ENCODE measurements at places on chromosomes 13 and 19.

- DNase-seq: no peak
Observed at GRCh38 chr13:46647512-46648065, 94.6 kb downstream of the LRCH1 start.

- DNase-seq: no peak
Observed at GRCh38 chr19:31255174-31255799, 93.9 kb downstream of the TSHZ3 start.

DNA sequence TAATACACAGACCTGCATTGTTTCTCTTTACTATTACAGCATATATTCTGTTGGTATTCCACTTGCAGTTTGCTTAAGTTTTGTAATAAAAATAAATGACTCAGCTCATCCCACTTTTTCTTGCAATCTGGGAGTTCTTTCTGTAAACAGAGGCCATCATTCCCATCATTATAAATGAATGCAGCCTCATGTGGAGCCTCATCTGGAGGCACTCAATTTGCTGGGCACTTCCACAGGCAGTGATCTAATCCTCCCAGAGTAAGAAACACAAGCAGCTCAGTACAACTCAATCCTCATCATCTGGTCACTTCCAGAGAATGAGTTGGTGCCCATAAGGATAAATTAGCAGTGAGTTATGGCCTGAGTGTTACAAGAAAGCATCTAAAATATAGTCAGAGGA lies 2801.9 kb downstream of the PCDH9 start:
- DNase-seq: no peak

- DNase-seq: no peak
Observed at GRCh38 chr19:6035026-6035425, 57.1 kb upstream of the RANBP3 start.

- DNase-seq: no peak
Observed at GRCh38 chr19:10521461-10522171, 4.4 kb upstream of the S1PR5 start.

DNA sequence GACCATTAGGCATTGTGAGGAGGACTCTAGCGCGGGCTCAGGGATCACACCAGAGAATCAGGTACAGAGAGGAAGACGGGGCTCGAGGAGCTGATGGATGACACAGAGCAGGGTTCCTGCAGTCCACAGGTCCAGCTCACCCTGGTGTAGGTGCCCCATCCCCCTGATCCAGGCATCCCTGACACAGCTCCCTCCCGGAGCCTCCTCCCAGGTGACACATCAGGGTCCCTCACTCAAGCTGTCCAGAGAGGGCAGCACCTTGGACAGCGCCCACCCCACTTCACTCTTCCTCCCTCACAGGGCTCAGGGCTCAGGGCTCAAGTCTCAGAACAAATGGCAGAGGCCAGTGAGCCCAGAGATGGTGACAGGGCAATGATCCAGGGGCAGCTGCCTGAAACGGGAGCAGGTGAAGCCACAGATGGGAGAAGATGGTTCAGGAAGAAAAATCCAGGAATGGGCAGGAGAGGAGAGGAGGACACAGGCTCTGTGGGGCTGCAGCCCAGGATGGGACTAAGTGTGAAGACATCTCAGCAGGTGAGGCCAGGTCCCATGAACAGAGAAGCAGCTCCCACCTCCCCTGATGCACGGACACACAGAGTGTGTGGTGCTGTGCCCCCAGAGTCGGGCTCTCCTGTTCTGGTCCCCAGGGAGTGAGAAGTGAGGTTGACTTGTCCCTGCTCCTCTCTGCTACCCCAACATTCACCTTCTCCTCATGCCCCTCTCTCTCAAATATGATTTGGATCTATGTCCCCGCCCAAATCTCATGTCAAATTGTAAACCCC lies 2.8 kb upstream of the CEACAM5 start:
- DNase-seq: no peak

DNA sequence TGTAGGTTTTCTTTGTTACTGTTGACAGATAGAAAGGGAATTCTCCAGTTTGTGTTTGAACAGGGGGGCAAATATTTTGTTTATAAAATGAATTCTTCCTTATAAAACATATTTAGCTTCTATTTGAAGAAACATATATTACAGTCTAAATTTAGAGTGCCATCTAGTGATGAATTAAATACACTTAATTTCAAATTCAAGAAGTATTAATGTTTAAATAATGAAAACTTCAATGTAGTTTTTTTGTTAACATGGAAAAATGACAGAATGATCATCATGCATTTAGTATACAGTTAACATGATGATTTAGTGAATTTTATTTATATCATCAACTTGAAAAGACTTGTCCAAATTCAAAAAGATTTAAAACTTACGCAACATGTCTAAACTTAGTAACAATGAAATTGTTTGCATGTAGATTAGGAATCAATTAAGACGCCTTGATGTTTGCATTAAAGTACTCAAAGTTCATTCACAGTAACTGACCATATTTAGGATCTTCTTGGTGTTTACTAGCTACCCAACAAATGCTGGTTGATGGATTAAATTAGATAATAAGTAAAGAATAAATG lies 765.9 kb upstream of the SLITRK1 start:
- DNase-seq: no peak

- no peak for DNase-seq
Observed at GRCh38 chr13:102628559-102628958, 31.8 kb downstream of the TPP2 start.

DNA sequence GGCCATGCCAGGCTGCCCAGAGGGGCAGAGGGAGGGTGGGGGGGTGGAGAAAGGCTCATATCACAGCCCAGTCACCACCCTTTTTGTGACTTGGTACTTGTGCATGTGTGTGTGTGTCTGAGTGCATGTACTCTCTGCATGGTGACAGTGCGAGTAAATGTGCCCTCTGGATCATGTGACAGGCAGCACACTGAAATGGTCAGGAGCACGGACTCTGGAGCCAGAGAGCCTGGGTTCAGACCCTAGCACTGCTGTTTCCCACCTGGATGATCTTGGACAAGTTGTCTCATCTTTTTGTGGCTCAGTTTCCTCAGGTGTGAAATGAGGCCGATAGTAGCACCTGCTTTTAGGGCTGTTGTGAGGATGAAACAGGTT lies 2.0 kb downstream of the CIC start:
- no peak for DNase-seq

DNA sequence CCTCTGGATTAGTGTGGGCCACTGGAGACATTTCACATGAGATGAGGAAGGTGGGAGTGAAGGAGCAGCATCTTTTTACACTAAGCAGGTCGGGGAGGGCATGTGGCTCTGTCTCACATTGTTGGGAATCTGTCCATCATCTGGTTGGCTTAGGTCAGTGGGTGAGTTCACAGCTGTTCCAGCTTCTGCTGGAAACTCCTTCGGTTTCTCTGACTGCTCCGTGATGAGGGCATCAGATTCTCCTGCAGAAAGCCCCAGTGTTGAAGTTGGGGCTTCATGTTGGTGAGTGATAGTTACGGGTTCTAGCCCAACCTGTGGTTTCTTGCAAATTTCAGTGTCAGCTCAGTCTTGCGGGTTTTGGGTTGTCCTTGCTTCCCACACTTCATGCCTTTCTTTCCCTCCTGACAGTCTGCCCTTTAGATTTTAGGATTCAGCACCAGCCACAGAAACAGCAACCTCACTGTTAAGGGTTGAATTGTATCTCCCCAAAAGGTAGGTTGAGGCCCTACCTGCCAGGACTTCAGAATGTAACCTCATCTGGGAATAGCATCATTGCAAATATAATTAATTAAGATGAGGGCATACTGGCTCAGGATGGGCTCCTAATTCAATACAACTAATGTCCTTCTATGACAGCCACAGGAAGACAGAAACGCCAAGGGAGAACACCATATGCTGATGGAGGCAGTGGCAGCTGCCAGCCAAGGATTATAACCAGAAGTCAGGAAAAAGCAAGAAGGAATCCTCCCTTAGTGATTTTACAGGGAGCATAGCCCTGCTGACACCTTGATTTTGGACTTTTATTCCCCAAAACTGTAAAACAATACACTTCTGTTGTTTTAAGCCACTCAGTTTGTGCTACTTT lies 7.6 kb upstream of the ALOX5AP start:
- DNase-seq: no peak

DNA sequence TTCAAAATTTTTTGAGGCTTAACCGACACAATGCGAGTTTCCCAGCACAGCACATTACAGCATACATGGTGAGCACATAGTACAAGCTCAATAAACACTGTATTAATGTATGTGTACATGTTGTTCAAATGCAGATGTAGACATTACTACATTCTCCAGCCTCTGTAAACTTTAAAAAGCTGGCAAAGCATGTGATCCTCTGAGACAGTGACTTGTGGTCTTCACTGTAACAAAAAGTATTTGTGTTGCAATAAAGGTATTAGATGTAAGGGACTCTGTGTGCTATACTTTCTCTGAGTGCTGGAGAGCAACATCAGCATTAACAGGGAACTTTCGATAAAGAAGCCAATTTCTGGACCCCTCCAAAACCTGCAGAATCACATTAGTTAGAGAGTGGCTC lies 46.4 kb upstream of the ZNF254 start:
- DNase-seq: no peak

DNA sequence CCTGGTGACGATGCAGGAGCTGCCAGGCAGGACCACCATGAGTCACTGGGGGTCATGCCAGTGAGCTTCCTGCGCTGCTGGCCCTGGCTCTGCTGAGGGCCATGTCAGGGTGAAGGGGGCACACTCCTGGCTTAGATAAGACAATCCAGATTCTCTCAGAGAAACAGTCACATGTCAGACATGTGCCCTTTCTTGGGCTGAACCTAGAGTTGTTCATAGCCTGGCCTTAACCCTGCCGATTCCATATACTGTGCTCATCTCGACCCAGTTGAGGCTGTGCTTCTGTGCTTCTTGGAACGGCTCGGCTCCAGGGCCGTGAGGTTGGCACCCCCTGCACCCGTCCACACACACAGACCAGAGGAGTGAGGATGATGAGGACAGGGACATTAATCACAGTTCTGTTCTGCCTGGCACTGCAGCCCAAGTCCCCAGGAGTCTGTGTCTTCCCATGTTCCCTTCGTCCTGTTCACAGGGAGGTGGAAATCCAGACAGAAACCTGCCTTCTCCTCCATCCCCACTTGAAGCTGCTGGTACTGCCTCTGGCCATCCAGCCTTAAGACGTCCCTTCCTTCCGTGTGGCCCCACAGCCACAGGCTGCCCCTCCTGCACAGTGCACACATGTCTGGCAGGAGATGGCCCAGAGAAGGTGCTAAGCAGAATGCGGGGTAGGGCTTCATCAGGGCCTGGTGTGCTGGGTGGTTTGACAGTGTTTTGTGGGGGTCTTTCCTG lies 50.0 kb downstream of the LYL1 start:
- DNase-seq: no peak

- no peak for DNase-seq
Observed at GRCh38 chr13:30134578-30134977, 172.8 kb downstream of the KATNAL1 start.

DNA sequence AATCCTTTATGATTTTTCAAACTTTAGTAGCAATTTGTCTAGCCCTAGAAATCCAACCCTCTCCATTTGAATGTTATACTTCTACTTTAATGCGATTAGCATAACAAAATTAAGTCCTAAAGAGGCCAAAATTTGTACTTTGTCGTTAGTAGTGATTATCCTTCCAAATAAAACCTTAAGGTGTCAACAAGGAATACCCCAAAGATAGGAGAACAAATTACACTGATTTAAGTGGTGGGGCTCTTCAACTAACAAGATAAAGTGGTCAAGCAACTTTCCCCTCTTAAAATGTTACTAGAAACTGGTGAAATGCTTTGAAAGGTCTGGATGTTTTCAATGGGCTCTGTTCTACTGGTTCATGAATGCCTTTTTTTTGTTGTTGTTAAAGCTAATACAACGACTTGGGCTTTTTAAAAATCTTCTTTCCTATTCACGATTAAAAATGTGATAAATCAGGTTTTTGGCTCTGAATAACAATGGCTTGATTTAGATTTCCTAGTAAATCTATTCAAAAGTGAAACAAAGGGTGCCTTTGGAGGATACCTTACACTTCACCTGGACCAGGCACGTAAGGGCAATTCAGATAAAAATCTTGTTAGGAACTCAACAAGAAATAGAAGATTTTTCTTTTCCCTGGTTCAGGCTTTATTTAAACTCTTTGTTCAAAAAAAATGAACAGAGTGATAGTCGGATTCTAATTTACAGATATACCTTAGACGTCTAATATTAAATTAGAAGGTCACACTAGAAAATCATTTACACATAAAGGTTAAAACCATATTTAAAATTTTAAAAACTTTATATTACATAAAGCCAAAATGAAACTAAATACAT lies 3.1 kb downstream of the SOX21 start:
- DNase-seq: no peak

GRCh38 chr13:33318744-33319143 lies 33.2 kb upstream of the STARD13 start:
- DNase-seq: no peak

DNA sequence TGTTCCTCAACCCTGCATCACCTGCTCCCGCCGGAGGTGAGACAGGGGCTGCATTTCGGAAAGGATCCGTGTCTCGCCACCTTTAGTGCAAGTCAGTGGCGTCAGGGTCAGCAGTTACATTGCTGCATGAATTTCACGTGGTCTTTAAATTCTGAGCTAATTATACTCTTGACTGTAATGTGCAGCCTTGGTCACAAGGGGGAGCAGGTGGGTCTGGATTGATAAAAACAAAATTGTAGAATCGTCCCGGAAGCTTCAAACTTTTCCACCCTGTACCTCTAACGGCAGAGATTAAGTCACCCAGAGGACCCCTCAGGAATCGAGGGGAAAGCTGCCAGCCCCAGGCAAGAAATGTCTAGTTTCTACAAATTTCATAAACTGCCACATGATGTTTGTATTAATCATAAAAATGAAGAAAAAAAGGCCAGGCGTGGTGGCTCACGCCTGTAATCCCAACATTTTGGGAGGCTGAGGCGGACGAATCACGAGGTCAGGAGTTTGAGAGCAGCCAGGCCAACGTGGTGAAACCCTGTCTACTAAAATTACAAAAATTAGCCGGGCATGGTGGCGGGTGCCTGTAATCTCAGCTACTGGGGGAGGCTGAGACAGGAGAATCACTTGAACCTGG lies 20.2 kb downstream of the BBC3 start:
- no peak for DNase-seq

Measured in foreskin keratinocyte (primary cell).